HuH-7 (cell line): ENCODE measurements at places on chromosomes 11 and 22.
A peak's percentile ranks its signal among the peaks of the same experiment; 100 is the strongest.

DNA sequence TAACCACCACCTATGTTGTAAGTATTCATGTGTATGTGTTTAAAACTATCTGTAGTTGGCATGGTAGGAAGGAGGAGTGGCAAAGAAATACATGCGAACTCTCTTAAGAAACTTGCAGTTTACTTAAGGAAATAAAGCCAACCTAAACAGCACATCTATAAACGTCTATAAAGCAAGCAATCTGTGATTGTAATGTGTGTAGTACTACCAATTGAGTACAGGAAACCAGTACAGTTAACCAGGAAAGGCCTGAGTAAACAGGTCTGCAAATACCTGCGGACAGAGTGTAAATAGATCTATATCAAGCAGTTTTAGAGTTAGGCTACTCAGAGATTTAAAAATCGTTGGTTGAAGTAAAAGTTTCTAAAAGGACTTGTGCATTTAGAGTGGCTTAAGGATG is 59.5 kb upstream of the AMOTL1 start:
- DNase-seq = no peak

GRCh38 chr22:33920927-33921524 is 750 bp upstream of the LARGE1 start:
- peak; percentile 88 for DNase-seq

DNA sequence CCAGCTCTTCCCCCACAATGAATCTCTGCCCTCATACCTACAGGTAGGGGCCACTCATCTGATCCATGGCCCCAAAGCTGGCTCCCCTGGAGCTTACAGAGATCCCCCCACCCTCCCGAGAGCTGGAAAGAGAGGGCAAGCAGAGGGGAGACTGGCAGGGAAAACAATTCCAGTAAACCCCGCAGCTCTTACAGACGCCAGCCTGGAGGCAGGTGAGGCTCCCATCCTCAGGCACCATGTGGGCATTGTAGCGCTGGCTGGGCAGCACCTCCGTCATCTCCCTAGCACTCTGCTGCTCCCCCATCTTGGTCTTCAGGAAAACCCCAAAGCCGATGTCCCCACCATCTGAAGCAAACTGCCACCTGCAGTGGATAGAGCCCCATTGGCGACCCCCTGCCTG is 14.1 kb downstream of the SEC14L4 start:
- no peak for DNase-seq

GRCh38 chr11:70145071-70145470 is 58.0 kb upstream of the FADD start:
- DNase-seq = no peak

DNA sequence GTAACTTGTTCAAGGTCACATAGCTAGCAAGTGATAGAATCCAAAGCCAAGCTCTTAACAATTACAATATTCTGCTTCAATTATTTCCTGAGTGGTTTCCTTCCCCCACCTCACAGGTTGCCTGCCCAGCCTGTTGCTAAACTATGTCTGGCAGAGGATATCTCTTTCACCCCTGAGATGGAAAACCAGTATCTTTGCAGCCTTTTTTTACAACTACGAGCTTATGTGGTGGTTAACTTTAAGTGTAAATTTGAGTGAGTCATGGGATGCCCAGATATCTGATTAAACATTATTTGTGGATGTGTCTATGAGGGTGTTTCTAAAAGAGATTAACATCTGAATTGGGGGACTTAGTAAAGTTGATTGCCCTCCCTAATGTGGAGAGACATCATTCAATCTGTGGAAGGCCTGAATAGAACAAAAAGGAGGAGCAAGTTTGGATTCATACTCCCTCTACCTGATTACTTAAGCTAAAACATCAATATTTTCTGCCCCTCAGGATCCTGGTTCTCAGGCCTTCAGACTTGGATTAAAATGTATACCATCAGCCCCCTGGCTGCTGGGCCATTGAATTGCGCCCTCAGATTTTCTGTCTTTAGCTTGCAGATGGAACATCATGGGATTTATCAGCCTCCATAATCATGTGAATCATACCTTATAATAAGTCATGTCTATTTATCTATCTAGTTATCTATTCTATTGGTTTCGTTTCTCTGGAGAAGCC is 911.9 kb downstream of the METTL15 start:
- peak; percentile 4 for DNase-seq

- peak; percentile 71 for DNase-seq
Observed at GRCh38 chr11:18721561-18722292, 4.3 kb downstream of the IGSF22 start.

DNA sequence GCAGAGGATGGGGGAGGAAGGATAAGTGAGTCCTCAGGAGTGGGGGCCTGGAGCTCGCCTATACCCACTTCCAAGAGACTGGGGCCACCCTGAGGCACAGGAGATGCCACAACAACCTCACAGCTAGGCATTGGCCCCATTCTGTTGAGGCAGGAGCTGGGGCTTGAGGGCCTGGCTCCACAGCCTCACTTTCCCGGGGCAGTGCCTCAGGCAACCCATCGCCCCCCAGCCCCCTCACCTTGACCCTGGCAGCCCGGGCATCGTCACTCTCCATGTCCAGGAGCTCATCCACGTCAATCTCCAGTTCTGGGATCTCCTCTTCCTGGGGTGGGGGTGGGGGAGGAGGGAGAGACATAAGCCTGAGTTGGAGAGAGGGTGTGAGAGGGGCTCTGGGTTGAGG is 1.8 kb downstream of the PPP1R14B start:
- DNase-seq = no peak

DNA sequence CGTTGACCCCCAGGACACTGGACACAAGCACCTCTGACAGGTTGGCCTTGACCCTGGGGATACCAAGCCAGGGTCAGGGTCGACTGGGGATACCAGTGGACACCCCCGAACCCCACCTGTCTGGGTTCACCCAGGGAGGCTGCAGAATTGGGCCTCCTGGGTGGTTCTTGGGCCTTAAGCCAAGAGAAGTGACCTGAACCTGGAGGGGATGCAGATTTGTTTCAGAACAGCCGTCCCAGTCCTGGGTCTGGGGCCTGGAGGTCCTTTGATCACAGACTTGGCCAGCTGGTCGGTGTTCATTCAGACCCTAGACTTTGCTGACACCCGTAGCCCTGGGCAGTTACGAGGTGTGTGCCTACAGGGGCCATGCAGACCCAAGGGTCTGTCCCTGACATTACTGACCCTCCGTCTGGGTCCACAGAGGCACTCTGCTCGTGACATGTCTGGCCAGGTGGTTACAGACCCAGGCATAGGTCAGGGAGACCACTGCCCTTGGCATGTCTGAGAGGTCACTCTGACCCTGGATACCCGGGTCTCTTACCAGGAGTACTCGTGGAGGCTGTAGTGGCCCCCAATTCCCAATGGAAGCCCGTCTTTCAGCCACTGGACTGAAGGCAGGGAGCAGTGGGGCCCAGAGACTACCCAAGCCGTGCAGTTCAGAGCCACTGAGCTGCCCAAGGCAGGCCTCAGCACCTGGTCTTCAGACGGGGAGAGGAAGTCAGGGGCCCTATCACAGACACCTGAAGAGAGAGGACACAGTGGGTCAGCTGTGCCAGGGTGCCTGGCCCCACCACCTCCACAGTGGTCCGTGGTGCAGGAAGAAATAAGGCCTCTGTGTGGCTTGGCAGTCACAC is 6.4 kb downstream of the SIGIRR start:
- DNase-seq = no peak

GRCh38 chr11:30422447-30423278 is 99.8 kb downstream of the ARL14EP start:
- DNase-seq = no peak

GRCh38 chr11:119885067-119885466 is 156.1 kb upstream of the NECTIN1 start:
- no peak for DNase-seq

GRCh38 chr22:20279662-20280134 is 11.6 kb upstream of the RTN4R start:
- no peak for DNase-seq

DNA sequence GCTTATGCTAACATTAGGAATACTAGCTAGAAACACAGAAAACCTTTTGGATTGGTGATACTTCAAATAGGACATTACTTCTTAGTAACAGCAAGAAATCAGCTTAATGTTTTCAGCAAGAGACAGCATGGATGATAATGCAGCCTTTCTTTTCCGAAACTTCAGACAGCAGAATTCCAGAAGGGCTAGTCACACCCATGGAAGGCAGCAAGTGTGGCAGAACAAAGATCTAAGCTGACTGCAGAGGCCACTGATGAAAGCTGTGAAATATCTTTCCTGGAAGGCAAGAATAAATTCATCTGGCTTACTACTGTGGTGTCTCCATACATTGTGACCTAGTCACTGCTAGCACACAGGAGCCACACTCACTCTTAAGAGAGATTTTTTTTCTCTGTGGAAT is 100.3 kb downstream of the CCDC83 start:
- no peak for DNase-seq

DNA sequence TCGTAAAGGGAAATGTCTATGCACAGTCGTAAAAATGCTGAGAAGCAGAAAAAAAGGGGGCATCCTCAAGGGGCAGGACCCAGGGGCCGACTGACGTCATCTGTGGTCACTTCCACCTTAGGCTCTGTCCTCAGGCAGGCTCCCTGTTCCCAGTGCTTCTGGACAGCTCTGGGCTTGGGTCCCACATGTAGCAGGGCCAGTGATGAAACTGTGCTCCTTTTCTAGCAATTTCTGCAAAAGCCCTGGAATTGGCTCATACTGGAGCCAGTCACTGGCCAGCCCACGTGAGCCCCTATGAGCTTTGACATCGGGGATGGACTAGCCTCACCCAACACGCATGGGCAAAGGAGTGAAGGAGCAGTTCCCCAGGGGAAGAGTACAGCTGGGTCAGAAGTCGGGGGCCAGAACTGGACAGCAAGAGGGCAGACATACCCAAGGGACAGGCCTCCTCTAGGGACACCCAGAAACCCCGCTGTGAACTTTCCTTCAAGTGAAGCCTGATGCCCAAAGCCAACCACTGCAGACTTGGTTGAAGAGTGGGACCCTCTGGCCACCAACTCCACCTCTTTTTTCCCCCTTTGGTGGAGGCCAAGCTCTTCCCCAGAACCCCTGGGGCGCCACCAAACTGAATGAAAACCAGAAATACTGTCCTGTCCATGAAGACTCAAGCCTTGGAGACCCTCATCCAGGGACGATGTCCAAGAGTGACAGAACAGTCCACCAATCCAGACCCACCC is 1349.0 kb downstream of the BRD1 start:
- no peak for DNase-seq

GRCh38 chr11:133162227-133162626 is 370.1 kb downstream of the OPCML start:
- no peak for DNase-seq

DNA sequence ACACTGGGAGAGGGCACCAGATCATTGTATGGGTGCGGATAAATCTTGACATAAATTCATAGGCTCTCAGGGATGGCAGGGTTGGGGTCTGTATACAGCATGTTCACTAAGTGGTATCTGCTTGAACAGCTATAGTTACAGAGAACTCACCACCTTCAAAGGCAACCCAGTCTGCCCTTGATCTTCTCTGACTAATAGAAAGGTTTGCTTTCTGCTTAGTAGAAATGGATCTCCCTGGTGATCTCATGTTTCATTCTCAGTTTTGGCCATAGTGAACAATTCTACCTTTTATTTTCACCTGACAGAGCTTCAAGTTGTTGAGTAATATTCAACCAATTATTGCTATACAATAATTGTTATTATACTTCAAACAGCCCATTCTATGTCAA is 32.4 kb downstream of the CNTF start:
- no peak for DNase-seq

GRCh38 chr22:44159221-44159620 is 21.5 kb upstream of the PARVG start:
- DNase-seq = no peak

DNA sequence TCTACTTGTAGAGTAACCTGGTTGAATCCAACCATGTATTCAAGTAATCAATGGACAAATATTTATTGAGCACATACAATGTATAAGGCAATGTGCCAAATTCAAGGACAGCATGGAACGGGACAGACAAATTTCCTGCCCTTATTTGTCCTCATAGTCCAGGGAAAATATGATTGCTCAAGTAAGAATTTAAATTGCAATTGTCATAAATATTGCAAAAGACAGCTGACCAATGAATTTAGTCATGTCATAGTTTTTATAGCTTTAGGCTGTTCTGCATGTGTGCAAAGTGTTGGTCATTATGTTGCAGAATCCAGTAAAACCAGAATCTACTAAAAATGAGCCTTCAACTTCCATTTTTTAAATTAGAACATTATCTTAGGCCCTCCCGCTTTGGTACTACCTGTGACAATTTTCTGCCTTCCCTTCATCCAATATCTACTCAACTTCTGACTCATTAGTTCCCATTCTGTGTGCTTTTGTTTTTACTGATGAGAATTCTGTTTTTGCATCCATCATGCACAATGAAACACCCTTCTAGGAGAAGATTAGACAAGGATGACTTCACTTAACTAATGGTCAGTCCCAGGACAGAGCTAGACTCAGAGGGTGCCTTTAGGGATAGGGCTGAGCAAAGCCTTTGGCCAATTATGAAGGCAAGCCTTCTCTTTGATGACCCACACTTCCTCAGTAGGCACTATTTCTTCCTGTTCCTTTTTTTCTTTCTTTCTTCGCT is 45.8 kb upstream of the FIBIN start:
- no peak for DNase-seq

GRCh38 chr11:2464451-2465165 is 19.8 kb downstream of the KCNQ1 start:
- DNase-seq = no peak

DNA sequence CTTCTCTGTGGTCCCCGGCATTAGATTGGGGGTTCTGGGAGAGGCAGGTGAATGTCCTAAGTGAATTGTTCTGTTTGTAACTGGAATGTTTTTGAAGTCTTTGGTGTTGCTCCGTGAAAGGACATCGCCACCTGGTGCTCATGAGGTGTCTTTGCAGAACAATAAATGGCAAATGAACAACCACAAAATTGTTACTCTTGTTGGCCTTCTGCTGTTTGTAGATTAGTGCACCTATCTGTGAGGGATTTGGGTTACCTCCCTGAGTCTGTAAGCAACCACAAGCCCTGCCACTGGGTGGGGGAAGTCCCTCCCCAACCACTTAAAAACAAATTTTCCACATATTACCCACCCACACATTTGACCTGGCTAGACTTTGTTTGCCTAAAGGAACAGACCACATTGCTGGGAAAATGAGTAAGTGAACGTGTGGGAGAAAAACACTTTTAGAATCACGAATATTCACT is 4.7 kb downstream of the MPEG1 start:
- DNase-seq = no peak

DNA sequence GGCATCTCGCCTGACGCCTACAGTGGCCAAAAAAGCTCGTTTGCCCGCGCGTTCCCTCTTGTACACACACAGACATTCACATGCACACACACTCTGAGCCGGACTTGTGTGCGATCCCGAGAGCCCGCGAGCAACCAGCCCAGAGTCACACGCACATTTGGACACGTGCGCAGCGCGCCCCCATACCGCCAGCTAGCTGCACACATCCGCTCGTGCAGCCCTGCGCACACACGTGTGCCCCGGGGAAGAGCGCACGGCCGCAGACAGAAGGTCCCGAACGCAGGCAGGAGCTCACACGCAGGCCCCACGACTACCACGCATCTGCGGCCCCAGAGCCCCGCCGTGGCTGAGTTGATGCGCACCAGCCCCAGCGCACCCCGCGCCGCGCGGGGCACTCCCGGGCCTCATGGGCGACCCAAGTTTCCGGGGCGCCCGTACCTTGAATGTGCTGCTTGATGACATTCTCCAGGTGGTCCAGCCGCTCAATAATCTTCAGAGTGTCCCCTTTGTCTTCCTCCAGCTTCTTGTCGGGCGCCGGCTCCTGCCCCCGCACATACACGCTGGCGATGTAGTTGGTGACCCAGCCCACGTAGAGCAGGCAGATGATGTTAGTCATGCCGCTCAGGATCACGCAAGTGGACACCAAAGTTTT is 758 bp downstream of the GALNT18 start:
- DNase-seq = no peak

GRCh38 chr11:130911306-130911705 is 5.0 kb downstream of the SNX19 start:
- DNase-seq = no peak

- no peak for DNase-seq
Observed at GRCh38 chr11:64539239-64539638, 51.8 kb upstream of the SLC22A12 start.
